Activated CD4-positive, alpha-beta T cell treated with anti-CD3 and anti-CD28 coated beads, Interleukin-2, amount 50 U/mL, for 4 hours (primary cell): ENCODE measurements at places on chromosomes 4 and X.
A peak's percentile ranks its signal among the peaks of the same experiment; 100 is the strongest.

GRCh38 chrX:35700121-35700520, 98.0 kb upstream of the MAGEB16 start:
- no peak for DNase-seq

DNA sequence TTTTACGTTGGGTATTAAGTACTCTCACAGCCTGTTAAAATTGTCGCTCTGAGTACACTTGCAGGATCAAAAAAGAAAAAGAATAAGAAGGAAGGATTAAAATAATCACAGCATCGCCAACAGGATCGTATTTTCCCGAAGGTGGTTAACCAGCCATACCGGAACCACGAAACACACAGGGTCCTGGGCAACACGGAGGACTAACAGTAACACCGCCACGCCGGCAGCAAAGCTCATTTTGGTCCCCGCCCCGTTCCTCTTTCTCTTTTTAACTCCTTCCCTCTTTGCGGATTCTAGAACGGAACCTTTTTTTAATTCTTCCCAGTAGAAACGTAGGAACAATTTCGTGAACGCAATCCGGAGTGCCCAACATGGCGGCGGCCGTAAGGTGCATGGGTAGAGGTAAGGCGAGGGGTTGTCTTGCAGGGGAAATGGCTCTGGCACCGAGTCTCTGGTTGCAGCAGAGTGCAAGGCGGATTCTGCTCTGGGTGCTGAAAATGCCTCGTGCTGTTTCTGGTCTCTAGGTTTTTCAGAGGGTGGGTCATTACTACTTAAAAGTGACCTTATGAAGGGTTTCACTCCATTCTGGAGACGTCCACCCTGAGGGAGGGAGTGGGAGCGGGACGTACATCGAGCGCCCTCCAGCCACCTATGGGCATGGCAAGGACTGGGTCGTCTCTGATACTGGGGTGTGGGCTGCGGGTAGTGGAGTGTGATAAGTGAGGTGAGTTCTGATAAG, at the start of gene MRPL1:
TSS of gene MRPL1 (plus strand) at position 353 of the 739 bp plus-strand sequence. CDS start at position 372, 19 bp downstream.
- peak; percentile 86 for DNase-seq

DNA sequence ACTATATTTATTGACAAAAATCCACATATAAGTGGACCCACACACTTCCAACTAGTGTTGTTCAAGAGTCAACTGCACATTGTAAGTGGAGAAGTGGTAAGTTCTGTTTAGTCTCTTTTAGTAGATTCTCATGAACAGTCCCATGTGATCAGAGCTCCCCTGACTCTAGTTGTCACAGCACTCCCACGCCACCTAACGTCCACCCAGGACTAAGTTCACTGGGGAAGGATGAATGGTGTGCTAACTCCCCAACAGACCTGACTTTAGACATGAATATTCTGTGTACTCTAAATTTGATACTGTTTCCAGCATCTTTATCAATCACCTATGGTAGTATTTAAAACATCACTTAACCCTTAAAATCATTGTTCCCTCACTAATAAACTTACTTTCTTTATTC, 59.8 kb downstream of the PACRGL start:
- no peak for DNase-seq

GRCh38 chr4:142550965-142551364, 295.1 kb downstream of the INPP4B start:
- DNase-seq = no peak

DNA sequence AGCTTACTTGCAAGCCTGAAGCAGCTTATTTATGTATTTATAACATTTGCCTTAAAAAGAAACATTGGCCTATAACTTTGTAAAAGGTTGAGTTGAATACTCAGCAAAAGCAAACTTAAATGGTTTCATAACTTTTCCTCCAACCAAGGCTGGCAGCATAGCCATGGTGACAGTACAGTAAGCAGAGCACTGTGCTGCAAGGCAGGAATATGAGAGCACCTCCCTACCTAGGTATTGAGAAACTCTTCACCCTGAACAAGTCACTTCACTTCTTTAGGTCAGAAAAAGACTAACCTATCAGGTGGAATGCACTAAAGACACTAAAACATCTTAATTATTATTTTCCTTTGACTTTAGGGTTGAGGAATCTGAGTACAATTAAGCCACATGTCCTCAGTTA, 63.9 kb upstream of the GYPA start:
- no peak for DNase-seq

- no peak for DNase-seq
Observed at GRCh38 chr4:150106886-150107285, 28.6 kb downstream of the DCLK2 start.

DNA sequence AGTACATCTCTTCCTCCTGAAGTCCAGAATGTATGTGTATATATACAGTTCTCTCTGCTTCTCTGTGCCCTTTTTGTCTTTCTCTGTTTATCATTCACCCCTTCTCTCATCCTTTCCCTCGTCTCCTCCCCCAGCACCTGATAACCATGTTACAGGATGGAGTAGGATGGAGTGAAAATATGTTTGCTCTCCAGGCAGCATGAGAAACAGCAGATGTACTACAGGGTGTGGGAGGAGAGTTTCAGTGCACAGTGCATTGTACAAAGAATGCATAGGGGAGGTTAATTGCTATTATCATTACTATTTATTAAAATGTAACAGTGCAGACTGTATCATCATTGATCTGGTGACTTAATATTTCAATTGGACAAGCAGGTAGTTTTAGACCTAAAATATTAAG, 104.5 kb downstream of the MFAP3L start:
- no peak for DNase-seq

- no peak for DNase-seq
Observed at GRCh38 chr4:6152869-6153705, 47.3 kb downstream of the JAKMIP1 start.

GRCh38 chr4:65917486-65917885, 247.2 kb upstream of the EPHA5 start:
- no peak for DNase-seq

DNA sequence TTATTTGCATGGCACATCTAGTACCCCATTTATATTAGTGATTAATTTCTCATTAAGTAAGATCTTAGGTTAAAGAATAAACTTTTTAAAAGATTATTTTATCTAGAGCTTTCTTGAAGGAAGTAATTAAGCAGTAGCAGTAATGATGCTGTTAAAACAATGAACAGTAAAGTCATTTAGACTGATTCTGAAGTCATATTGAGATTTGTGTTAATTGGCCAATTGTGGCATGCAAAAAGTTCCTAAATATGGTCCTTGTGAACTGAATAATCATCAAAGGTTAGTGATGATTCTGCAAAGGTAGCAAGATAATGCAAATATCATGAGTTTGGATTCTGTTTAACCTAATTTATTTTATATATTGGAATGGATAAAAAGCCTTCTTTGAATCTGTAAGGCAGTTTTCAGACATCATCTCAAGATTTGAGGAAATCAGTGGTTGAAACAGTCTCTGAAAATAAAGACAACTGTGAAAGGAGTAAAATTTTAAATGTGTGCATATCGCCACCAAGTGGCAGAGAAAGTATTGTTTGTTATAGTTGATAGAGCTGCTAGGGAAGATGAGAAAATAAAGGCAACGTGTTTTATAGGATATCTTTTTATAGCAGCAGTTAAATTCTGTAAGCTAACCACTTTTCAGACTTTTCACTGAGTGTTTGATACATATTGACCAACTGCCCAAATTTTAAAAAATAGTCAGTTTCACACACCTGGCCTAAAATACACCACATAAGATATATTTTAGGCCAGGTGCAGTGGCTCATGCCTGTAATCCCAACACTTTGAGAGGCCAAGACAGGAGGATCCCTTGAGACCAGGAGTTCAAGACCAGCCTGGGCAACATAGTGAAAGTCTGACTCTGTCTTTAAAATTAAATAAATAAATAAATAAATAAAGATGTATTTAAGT, 79.6 kb downstream of the CCKAR start:
- DNase-seq = no peak

DNA sequence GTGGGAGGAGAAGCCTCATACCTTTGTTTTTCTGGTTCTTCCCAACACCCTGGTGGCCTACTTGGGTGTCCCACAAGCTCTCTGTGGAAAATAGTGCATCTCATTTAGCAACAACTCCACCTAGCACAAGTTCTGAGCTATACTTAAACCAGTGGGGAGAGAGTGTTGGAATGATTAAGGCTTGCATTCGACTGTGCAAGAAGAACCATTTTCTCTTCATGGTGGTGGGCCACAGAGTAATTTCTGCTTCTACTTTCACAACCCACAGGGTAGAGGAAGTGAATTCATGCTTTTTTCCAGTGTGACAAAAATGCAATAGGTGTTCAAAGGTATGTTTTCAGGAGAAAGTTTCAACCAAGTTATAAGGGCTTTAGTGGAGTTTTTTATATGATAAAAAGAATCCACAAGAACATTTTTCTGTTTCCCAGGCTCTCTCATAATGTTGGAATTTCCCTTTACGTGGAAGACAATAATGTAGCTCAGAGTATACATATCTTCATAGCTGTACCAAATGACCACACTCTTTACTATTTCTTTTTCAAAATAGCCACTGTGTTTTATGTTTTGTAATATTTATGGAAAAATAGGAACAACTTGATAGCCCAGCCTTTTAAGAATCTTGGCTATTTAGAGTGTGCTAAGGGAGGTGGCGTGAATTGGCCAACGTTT, 80.3 kb upstream of the HHIP start:
- no peak for DNase-seq

DNA sequence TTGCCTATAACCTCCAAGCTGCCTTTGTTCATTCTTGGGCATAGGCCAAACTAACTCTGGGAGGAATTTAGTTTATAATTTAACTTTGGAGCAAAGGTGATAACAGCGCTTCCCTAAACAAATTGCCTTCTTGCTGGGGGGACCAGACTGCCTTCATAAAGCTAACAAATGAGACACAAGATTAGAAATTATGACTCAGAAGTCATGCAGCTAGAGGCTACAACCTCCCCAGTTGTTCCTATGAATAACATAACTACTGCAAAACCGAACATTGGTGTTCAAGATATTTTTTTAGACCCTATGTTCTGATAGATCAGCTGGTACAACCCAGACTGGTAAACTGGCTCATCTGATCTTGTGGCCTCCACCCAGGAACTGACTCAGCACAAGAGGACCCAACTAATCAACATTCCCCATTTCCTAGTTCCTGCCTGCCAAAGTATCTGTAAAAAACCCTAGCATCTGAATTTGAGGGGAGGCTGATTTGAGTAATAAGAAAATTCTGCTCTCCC, 22.0 kb upstream of the TMPRSS11B start:
- DNase-seq = no peak

DNA sequence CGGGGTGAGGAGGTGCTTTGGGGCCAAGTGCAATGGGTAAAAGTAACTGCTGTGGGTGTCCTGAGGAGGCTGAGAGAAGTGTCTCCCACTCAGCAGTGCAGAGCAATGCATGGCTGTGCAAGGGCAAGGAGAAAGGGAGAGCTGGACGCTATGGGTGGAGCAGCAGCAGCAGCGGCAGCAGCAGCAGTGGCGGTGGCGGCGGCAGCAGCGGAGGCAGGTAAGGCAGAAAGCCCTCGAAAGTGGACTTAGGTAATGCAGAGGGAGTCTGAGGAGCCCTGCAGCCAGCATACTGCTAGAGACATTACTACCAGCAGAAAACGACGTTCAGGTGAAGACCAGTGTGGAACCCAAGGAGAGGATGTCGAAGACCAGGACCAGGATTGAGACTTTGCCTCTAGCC, 82.1 kb downstream of the NYX start:
- no peak for DNase-seq

DNA sequence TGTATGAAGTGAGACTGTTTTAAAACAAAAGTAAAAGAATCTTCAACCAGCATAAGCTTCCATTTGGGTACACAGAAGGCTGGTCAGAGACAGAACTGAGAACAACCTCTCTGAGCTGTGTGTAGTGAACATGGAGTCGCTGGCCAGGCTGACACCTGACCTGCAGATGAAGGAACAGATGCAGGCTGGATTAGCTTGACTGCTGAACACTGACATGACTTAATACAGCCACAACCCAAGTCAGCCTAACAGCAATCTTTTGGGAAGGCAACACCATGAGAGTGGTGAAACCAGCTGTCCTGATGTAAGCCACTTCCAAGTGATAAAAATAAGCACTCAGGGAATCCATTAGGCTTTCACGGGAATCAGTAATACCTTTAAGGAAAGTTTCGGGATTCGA, 10.1 kb downstream of the SCARB2 start:
- DNase-seq = no peak

DNA sequence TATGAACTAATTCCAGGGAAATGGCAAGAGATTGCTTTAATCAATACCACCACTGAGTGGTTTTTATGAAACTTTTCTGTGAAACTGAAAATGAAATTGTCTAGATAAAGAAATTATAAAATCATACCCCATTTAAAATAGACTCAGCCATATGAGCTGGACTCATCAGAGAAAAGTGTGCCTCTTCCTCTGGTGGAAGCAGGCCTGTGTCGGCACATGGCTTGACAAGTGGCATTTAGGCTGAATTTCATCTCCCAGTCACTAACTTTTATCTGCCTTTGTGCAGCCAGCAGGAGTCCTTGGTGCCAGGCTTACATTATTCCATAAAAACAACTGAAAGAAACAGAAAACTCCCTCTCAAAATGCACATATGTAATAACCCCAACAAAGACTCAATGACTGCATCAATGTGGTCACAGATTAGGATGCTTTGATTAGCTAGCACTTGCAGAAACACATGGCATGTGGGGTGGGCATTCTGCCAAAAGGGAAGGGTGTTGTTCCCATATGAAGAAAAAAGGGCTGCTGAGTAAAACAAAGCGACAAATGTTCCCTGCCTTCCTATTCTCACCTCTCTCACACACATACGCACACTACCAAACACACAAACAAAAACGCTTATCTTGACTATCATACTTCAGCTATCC, 232.3 kb downstream of the PABPC4L start:
- DNase-seq = no peak

- DNase-seq = no peak
Observed at GRCh38 chrX:153933748-153934147, 1.1 kb downstream of the NAA10 start.
